ENCODE measurements at places on chromosomes 12 and 14.

- no peak for ATAC-seq
Observed at GRCh38 chr14:89576145-89576927, 159.3 kb upstream of the FOXN3 start.

GRCh38 chr12:24381790-24382189 lies 432.3 kb upstream of the SOX5 start:
- no peak for ATAC-seq

- ATAC-seq: no peak
Observed at GRCh38 chr12:52300796-52301691, 9.7 kb upstream of the KRT81 start.

- no peak for ATAC-seq
Observed at GRCh38 chr14:85239791-85240190, 290.2 kb upstream of the FLRT2 start.

GRCh38 chr14:64971943-64972791 lies at the start of gene RAB15:
Gene RAB15 (minus strand): TSS chr14:64972336. CDS start chr14:64972076, 260 bp downstream.
- ATAC-seq: peak; percentile 68

DNA sequence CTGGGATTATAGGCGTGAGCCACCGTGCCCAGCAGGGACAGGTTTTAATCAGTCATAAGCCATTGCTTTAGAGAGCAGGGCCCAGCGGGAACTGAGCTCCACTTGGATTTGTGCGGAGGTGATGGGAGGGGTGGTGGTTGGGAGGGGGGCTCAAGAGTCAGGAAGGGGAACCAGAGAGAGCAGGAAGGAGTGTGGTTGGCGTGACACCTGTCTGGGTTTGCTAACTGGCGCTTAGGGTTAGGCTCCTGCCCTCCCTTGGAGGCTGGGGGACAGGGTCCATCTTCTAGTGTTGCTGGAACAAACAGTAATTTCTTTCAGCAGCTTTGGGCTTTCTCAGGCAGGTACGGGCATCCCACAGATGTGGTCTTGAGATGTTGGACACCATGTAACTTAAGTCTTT lies 7.5 kb upstream of the ALDH2 start:
- ATAC-seq: no peak
